ENCODE measurements at places on chromosomes 7 and 10.

DNA sequence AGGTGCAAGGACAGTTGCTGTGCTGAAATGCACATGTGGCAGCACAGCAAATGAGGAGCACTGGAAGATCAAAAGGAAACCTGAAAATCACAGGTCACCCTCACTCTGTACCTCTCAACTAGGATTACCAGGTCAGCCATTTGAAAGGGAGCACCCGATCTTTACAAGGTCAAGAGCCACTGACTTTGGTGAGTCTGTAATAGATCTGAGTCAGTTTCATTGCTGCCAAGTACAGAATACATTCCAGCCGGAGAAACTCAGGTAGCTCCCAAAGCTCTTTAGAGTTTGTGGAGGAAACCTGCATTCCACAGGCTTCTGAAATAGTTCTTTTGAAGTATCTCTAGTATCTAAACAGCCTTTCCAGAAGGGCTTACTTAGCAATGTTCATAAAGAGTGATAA, 217.5 kb downstream of the SNX13 start:
- no peak for DNase-seq

GRCh38 chr7:1536743-1537534, 6.4 kb downstream of the MAFK start:
- peak; percentile 74 for DNase-seq

DNA sequence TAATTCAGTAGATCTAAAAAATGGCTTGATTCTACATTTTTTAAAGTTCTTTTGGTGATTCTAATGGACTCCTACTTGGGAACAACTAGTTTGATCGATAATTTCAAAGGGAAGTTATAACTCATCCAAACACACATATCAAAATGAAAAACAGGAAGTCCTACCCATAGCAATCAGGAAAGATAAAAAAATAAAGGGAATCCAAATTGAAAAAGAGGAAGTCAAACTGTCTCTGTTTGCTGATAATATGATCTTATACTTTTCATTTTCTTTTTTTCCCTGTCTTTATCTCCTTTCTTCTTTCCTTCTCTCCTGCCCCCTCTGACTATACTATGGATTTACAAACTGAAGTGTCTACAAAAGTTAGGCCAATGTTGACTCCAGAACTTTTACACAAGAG, 118.8 kb downstream of the IQUB start:
- DNase-seq: no peak

- no peak for DNase-seq
Observed at GRCh38 chr10:71770789-71771188, 2.5 kb downstream of the VSIR start.

- DNase-seq: no peak
Observed at GRCh38 chr10:75040576-75040975, 70.9 kb upstream of the SAMD8 start.

DNA sequence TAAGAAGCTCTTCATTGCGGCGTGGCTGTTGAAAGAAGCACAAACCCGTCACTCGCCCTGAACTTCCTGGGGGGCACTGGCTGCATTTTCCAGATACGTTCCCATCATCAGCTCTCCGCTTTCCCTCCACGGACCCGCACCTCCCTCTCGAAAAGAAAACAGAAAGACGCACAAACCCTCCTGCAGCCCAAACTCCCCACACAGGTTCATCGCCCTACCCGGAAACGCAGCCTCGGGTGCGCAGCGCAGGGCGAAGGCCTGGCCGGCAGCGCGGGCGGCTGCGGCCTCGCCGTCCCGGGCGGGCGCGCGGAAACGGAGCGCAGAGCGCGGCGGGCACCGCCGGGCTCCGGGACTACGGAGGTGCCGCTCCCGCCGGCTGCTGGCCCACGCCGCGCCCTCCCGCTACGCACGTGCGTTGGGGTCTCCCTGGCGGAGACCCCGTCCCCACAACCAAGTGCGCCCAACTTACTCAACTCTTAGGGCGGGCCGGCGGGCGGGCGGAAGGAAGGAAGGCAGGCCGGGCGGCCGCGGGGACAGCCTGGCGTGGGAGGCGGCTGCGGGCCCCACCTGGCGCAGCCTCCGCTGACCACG, 822 bp downstream of the ZNF800 start:
- peak; percentile 50 for DNase-seq

DNA sequence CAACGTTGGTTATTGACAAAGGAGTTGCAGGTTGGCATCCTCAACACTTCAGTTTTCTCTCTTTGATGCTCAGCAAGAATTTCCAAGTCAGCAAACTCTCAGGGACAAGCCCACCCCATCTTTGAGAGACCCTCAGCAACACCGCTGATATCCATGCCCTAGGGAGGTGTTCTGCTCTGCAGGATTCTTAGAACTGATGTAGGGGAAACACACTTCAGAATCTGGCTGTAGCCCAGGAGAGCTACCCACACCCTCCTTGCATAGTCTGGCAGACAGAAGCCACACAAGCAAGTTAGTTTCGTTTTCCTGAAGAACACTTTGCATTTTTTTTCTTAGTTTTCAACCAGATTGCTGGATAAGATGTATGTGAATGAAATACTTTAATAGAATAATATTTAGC, 822 bp downstream of the SAMD9L start:
- DNase-seq: no peak

DNA sequence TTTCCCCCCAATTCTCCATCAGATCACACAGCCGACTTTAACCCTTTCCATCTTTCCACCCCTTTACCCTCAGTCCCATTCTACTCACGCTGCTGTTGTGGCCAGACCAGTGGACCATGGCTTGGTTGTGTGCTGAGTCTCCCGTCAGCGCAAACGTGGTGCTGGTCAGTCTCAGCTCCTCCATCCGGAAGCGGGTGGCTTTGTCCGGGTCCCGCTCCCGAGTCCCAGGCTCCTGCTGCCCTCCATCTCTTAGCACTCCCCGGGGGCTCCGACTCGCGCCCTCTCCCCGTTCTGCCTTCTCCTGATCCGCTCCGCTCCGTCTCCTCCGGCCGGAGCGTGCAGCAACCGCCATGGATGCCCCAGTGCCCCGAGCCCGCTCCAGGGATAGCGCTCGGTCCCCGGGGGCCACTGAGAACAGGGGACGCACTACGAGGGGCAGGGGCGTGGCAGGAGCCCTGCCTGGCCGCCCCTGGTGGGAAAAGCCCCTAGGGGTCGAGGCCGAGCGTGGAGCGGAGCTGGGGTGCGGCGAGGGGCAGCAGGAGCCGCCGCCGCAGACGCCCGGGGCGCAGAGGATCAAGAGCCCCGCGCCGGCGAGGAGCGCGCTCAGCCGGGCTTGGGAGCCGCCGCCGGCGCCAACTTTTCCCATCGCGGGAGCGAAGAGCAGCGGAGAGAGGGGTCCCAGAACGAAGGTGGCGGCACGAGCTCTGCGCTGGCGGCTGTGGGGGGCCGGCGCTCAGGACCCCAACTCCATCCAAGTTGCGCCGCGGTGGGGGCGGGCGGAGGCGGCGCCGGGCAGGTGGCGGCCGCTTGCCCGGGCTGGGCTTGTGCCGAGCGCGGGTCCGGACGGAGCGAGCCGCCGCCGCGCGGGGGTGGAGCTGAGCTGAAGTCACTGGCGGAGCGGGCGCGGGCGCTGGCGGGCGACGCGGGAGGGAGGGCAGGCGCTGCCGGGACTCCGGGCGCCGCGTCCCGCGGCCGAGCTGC, at the start of gene SORCS1:
Gene SORCS1, minus strand, starts transcription at position 826 of the 981 bp plus-strand sequence.
- DNase-seq: no peak

GRCh38 chr10:35194906-35195305, 68.3 kb downstream of the CREM start:
- no peak for DNase-seq

- no peak for DNase-seq
Observed at GRCh38 chr10:121667948-121668313, 69.7 kb upstream of the FGFR2 start.

- DNase-seq: no peak
Observed at GRCh38 chr7:105036217-105037168, 22.5 kb downstream of the KMT2E start.

DNA sequence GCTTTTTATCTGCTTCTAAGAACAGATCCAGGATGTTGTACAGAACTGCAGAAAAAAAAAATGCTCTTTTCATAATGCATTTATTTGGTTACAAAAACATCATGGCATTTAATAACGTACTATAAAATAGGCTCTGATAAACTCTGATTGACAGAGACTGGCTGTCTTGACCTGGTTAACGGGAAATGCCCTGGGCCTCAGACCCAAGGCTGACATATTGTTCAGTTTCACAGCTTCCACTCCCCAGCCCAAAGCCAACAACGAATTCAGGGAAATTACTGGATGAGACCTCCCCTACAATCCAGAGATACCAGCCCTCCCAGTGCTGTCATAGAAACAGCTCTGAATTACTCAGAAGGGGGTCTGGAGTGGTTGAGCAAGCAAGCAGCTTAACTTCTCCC, 260.1 kb downstream of the CREB5 start:
- no peak for DNase-seq

GRCh38 chr7:136386876-136387275, 409.7 kb upstream of the MTPN start:
- no peak for DNase-seq

GRCh38 chr7:1601956-1602355, 32.1 kb upstream of the PSMG3 start:
- DNase-seq: no peak

- DNase-seq: no peak
Observed at GRCh38 chr10:6227346-6227745, 24.6 kb downstream of the PFKFB3 start.

- no peak for DNase-seq
Observed at GRCh38 chr10:1563028-1563427, 174.3 kb downstream of the ADARB2 start.

GRCh38 chr10:78972160-78972946, 96.4 kb upstream of the ZMIZ1 start:
- peak; percentile 84 for DNase-seq

- DNase-seq: no peak
Observed at GRCh38 chr7:34567906-34568305, 90.1 kb upstream of the NPSR1 start.

- DNase-seq: no peak
Observed at GRCh38 chr10:78817361-78817760, 251.4 kb upstream of the ZMIZ1 start.

- peak; percentile 57 for DNase-seq
Observed at GRCh38 chr7:74587435-74588126, 69.9 kb upstream of the GTF2I start.

DNA sequence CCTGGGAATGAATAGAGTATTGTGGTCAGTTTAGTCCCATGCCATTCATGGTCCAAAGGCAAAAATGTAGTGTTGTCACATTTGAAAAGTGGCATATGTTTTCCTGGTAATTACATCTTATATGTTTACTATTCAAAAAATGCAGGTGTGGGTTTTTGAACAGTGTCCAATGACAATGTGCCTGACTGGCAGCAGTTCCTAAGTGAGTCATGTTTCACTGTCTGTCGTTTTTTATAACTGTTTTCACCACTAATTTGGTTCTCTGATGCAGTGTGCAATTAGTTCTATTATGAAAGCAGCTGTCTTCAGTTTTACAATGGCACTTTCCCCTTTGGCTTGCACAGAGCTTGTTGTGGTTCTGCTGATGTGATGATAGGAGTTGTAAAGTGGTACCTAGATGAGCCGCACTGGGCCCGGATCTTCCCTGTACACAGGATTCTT, 162.3 kb downstream of the SEM1 start:
- no peak for DNase-seq

DNA sequence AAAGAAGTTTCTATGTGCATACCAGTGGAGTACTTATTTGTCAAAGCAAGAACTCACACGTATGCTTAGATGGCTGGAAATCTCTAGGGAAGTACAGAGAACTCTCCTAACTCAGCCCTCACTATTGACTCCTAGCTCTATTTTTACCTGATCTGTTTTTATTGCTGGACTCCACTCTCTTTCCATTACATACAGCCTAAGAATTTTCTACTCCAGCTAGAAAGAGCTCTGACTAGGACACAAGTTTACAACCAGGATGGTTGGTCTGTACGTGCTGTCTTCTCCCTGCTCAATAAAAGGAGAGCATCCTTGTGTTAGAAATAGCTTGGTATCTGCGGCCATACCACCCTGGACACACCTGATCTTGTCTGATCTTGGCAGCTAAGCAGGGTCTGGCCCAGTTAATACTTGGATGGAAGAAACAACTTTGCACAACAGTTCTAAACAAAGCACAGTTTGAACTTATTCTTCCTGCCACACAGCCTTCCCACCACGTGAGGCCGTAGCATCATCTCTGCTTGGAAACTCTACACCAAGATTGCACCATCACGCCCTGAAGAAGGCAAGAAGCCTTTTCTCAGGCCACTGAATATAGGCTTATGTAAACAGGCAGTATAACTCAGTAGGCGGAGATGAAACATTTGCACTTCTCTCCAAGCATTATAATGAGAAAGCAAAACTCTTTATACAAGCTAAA, 50.7 kb downstream of the KCNMA1 start:
- no peak for DNase-seq

- DNase-seq: no peak
Observed at GRCh38 chr10:58854811-58855210, 321.6 kb upstream of the PHYHIPL start.

GRCh38 chr7:82235713-82236112, 207.9 kb downstream of the CACNA2D1 start:
- no peak for DNase-seq

- DNase-seq: no peak
Observed at GRCh38 chr7:122064971-122065370, 79.1 kb downstream of the AASS start.

DNA sequence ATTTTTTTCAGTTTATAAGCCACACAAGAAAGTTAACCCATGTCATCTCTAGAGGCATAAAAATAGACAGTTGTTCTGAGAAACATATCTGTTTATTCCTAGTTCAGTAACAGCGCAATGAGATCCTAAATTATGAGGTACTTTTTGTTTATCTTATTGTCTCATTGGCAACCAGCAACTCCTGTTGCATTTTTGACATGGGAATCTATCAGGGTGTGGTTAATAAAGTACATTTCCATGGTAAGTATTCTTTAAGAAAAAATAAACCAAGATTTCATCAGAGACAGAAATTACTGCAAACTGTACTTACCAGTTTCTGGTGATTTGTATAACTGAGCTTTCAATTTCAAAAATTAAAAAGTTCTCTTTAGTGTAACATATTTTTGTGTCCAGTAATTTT, 9.0 kb downstream of the FAS start:
- no peak for DNase-seq

- no peak for DNase-seq
Observed at GRCh38 chr7:1452205-1452604, 7.1 kb downstream of the MICALL2 start.

- DNase-seq: no peak
Observed at GRCh38 chr10:111203615-111204014, 126.8 kb downstream of the ADRA2A start.

DNA sequence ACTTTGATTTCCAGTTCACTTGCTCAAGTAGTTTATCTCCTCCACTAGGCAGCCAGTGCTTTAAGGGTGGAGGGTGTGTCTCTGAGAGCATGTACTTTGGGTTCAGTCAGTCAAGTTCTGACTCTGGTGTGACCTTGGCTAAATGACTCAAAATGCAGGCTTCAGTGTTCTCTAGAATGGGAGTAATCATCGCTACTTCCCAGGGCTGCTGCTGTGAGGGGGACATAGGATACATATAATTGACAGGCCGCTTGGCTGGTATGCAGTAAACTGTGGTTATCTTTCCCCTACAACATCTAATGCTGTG, 3.5 kb downstream of the PTPRE start:
- DNase-seq: no peak

All from hypothalamus (tissue), 51 donors.